ENCODE measurements at places on chromosomes 4 and X. TPM values are rescaled to one million over a fixed set of nuclear protein-coding genes. Genes with fewer than 3 reads are reported as not detected.

DNA sequence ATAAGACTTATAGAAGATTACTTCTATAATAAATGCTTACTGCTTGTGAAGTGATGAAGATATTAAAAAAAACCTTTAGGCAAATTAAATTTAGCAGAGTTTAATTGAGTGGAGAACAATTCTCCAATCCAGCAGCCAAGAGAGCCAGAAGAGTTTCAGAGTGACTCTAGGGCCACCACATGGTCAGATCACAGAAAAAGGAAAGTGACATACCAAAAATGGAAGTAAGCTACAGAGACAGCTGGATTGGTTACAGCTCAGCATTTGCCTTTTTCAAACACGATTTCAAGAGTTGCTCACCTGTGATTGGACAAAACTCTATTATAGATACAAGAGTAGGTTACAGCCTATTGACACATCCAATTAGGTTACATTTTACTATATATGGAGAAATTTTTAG, 79.0 kb upstream of the TRAM1L1 start:
- no peak for DNase-seq

DNA sequence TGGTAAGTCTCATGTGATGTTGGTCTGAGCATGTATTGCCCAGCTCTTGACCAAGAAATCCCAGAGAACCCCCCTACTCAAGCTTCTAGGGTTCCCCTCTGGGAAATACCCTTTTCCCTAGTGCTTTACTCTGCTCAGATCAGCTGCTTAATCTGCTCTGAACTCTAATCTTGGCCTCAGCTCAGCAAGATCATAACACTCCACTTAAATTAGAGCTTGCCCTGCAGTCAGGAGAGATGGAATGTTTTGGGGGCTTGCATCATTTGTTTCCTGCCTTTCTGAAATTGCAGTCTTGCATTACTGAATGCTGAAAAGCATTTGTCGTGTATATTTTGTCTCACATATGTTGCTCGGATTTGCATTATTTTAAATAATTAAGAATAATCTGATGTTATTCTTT, 1153.6 kb downstream of the FSTL5 start:
- no peak for DNase-seq

DNA sequence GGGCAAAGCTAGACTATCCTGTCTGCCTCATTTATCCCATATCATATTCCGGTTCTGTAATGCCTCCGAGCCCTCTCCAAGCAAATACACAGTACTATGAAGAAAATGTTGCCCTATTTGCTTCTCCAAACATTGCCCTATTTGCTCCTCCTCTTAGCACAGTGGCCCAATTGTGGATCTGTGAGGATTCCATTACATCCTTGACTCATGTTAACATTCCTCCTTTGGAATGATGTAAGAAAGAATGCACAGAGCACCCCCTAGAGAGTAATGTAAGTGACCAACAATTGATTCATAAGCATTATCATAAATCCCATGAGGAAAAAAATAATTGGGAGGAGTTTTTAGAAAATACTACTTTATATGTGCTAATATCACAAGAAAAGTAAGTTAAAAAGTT, 11.3 kb upstream of the BTC start:
- DNase-seq, result no peak

DNA sequence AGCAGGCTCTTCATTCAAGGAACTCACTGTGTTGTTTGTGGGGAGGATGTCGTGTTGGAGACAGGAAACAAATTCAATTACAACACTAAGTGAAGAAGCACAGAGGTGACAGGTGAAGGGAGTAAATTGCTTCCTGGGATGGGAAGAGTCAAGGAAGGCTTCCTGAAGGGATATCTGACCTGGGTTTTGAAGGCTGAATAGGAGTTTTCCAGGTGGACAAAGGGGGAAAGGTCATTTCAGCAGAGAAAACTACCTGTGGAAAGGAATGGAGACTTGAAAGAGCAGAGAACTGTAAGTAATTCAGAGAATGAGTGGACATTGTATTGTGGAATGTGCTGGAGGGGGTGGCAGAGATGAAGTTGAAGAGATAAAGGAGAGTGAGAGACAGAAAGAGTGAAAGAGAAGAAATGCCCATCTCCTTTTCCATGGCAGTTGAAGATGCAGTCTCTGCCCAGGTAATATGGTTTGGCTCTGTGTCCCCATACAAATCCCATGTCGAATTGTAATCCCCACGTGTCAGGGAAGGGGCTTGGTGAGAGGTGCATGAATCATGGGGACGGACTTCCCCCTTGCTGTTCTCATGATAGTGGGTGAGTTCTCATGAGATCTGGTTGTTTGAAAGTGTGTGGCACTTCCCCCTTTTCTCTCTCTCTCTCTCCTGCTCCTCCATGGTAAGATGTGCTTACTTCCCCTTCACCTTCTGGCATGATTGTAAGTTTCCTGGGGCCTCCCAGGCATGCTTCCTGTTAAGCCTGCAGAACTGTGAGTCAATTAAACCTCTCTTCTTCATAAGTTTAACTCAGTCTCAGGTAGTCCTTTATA, 205.7 kb upstream of the BCOR start:
- no peak for DNase-seq

DNA sequence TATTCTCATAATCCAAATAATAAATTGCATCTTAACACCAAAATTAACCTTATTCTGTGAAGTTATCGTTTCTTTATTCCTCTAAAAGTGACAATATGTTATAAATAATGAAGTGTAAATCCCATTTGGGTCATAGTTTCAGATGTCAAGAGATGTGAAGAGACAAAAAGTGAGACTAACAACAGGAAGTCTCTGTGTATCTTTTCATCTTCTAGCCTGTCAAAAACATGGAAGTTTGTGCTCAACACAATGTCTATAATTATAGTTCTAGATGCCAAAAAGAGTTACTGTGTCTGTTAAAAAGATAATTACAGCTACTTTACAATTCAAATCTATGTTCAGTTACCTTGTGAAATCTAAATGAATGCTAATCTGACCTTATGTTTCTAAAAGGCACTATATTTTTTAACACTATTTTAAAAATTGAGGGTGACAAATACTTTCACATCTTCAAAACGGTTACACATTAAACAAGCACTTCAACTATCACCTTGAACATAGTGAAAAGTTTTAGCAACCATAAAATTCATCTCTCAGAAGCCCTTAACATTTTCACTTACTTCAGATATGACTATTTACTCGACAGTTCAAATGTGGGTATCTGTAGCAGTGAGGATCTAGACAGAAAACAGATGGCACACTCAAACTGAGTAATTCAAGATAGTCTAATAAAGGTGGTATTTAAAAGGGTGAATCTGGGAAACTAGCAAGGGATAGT, 509.8 kb downstream of the ARAP2 start:
- DNase-seq, result no peak

GRCh38 chrX:66717926-66718325, 79.0 kb upstream of the EDA2R start:
- no peak for DNase-seq

DNA sequence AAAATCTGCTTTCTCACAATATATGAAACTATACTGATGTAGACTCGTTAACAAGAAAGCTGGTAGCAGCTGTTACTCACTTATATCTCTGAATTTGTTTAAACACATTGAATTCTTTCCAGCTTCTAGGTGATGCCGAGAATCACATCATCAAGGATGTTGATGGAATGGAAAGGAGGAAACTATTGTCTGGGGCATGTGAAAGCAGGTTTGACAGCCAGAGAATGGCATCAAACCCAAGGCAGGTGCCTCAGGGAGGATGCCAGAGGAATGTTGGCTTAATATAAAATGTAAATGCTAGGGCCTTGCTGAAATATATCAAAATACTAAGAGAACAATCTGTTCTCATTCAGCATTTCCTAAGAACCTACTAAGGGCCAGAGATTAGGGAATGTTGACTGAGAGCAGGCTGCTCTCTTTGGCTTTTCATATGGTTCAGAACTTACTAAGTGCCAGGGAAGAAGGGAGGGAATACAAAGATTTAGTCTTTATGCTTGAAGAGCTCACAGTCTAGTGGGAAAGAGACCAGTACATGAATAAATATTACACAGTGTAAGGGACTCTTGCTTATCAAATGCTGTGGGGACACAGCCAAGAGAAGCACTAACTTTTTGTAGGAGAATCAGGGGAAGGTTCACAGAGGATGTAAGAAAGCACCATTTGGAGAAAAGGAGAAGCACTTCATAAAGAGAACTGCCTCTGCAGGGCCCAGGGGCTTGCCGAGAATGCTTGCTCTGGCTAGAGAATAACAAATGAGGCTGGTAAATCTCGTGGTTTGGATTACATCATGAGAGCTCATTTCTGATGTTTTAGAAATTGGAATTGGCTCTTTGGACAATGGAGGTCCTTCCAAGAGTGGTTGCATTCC, 14.7 kb downstream of the SLIT2 start:
- DNase-seq, result no peak

GRCh38 chrX:109299091-109299490, 182.8 kb downstream of the GUCY2F start:
- DNase-seq, result no peak

DNA sequence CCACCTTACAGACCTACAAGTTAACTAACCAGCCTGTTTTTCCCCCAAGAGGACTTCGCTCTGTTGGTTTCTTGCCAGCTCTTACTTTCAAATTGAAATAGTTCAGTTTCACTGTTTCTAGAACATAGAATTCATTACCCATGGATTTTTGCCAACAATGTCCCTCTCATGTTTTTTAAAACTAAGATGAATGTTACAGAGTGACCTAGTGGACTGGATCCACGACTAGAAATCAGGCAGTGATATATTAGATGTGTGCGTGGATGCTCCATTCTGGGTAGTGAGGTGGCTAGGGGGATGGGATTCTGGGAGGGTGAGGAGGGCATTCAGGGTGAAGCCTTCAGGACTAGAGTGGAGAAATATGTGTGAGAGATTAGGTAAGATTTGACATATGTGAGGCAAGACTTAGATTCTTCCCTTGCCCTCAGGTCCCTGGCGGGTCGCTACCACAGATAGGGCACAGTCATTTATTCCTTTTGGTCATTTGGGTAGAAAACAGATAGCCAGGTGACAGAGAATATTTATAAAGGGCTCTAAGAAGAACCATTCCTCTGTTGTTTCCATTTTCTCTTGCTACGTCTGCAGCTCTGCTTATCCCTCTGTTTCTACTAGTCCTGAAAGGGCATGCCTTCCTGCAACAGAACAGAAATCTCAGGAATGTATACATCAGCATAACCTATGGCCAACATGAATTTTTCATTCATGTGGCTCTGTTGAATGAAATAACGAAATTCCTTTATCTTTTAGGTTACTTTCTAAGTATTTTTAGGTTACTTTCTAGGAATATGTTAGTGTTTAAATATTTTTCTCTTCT, 15.4 kb upstream of the JADE1 start:
- DNase-seq, result no peak

GRCh38 chr4:20254511-20255250, 3.0 kb downstream of the SLIT2 start:
- DNase-seq, result no peak

DNA sequence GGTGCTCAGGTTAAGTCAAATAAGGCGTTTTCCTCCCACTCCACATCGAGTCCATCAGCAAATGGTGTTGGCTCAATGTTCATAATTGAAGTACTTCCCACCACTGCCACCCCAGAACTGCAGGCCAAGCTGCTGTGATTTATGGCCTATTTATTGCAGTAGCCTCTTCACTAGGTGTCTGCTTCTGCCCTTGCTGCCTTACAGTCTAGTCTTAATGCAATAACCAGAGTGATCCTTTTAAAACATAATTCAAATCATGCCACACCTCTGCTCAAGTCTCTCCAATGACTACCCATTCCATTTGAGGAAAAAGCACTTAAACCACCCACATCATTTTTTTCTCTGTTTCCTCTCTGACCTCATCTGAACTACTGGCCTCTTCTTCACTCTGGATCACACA, 220.3 kb downstream of the KCNIP4 start:
- DNase-seq, result no peak

- no peak for DNase-seq
These were observed 588.4 kb upstream of the FAM241A start for GRCh38 chr4:111556851-111557250.

DNA sequence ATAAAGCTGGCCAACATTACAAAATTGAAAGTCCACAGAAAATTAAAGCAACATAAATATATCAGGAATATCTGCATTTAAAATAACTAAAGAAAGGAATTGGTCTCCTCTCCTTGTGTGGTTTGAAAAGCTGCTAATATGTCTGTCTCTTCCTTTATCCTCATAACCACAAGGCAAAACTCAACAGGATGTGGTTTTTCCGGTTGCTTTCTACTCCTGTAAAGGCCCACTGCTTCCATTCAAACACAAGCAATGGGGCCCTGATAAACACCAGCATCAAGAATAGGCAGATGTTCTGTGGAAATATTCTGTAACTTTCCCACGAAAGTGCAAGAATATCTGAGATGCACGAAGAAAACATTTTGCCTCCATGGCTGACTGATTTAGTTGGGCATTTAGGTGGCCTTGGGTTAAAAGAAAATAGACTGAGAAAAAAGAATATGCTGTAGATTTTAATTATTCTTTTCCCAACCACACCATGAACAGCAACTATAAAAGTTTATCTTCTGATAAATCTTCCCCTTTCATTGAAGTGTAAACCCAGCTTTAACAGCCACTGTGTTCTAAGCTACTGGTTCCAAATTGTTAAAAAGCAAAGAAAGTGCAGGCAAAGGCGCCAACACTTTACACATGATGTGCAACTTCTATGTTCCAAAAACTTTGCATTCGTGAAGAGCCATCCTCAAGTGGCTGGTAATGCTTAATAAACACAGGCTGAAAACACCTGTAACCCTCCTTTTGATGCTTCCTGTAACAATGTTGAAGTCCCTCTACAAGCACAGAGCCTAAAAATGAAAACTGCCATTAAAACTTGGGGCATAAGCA, 50.5 kb upstream of the NDST3 start:
- no peak for DNase-seq

DNA sequence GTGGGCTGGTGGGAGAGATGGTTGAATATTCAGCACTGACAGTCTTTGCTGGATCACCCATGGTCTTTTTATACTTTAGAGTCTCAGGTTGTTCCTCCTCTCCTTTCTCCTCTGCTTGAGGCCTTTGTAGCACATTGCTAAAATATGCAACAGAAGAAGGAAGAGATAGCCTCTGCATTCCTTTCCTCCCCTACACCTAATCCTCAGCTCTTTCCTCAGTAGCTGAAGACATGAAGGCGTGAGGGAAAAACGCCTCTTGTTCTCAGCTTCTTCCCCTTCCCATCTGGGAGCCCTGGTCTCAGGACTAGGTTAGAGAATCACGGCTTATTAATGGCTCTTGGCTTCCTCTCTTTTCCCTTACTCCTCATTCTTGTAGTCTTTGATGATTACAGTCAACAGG, 76.8 kb downstream of the RNF150 start:
- no peak for DNase-seq

DNA sequence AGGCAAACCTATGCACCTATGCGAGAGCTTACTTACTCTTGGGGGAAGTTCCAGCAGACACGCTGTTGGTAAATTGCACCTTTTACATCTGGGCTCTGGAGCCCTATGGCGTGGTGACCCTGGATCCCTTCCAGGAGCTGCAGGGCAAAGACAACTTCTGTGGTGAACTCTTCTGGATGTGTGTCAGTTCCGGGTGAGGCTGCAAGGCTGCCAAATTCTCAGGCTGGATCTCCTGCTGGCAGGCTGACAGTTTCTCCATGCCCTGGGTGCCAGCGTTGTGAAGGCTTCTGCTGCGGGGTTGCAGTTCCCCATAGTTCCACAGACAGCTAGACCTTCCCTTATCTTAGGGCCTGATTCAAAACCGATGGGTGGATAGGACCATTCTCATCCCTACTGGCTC, 37.9 kb downstream of the RAP2C start:
- no peak for DNase-seq

GRCh38 chr4:133483600-133484246, 334.6 kb downstream of the PCDH10 start:
- no peak for DNase-seq

GPR82 gene
- 0.19 TPM for total RNA-seq

RBM3 gene
- total RNA-seq, result 225 TPM

C4orf51 gene
- total RNA-seq, result not detected

SPANXN3 gene
- not detected for total RNA-seq

CDKL5 gene
- 2.6 TPM for total RNA-seq

FAM241A gene
- total RNA-seq, result 5.0 TPM

DAPP1 gene
- total RNA-seq, result 48.1 TPM

CT45A2 gene
- not detected for total RNA-seq
